Anterior cingulate cortex (tissue), 58 donors: ENCODE measurements at places on chromosomes 1 and 21.

DNA sequence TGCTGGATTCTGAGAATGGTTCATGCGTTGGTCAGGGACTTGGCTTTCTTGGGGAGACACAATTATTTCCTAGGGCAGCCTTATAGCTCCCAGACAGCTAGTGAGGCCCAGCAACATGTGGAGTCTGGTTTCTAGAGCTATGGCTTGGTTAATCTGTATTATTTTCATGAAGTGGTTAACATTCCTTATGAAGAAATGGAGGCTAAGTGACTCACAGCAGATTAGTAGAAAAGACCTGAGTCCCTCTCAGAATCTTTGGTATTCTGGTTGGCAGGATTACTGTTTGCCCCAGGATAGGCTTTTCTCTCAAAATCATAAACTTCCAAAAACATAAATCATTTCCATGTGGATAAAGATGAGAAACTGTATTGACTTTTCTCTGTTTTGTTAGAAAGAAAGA, 42.3 kb downstream of the DUSP10 start:
- no peak for DNase-seq

DNA sequence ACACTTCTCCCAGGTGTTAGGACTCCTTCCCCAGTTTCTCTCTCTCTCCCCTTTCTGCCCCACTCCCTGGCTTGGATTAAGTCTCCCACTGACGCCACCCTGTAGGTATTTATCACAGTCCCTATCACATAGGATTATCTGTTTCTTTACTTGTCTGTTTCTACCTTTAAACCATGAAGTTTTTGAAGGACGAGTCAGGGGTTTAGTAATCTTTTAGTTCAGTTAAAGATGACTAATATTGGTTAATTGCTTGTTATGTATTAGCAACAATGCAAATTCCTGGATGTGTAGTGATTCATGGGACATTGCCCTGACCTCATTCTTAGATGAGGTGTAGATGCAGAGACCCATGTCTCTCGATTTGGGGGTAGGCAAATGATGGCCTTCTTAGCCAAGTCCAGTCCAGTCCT, 6.4 kb downstream of the LAMC1 start:
- DNase-seq, result no peak

DNA sequence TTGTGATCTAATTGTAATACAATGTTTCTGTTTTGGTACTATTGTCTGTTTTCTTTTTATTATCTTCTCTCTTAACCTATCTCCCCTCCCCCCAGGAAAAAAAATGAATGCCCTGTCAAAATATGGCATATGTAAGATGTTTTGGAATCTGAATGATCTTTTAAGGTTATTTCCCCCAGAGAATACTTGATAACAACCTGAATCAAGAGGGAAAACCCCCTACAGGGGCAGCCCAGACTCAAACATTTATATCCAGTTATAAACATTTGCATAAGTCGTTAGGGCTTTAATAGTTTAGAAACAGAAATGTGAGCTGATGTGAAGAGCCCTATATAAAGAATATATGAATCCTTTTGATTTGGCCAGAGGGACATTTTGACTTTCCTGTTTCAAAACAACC, 169.5 kb downstream of the VAV3 start:
- DNase-seq, result no peak

- DNase-seq, result no peak
Observed at GRCh38 chr1:81430955-81431623, 369.6 kb upstream of the ADGRL2 start.

DNA sequence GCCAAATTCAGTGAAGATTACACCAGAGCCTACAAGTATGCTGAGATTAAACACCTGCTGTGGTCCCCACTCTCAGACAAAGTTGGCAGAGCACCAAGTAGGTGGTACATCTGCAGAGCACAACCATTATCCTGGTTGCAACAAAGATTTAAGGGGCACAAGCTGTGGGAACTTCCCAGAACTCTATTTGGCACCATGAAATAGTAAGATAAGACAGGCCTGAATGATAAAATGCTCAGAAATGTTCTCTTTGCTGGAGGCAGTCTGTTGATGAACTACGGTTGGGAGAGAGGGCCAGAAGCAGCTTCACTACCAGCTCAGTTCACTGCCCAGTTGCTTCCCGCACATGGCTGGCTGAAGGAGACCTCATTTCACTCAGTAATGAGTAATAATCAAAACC, 19.9 kb downstream of the RPL5 start:
- no peak for DNase-seq

- peak; percentile 19 for DNase-seq
Observed at GRCh38 chr1:24745711-24746413, 615 bp downstream of the CLIC4 start.
